Brain (organoid and tissue), 16 donors: ENCODE measurements at places on chromosomes 5 and 9. TPM values are rescaled to one million over a fixed set of nuclear protein-coding genes. Genes with fewer than 3 reads are reported as not detected.

DNA sequence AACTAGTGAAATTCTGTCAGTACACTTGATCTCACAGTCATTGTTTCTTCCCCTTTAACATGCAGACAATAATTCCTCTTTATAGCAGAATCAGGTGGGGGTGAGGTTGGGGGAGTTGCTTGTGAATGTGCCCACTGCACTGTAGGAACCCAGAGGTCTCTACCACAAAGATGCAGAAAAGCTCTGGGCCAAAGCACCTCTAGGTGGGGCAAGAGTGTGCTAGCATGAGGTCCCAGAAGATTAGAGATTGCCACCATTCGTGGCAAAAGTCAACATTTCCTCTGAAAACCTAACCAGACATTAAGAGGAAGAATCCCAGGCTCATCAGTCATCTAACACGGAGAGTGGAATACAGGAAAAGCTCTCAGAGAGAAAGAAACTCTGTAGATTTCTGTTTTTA is 74.5 kb downstream of the PTCD2 start:
- no peak for DNase-seq

GRCh38 chr9:108245901-108246300 is 609.9 kb downstream of the ACTL7B start:
- DNase-seq = no peak

DNA sequence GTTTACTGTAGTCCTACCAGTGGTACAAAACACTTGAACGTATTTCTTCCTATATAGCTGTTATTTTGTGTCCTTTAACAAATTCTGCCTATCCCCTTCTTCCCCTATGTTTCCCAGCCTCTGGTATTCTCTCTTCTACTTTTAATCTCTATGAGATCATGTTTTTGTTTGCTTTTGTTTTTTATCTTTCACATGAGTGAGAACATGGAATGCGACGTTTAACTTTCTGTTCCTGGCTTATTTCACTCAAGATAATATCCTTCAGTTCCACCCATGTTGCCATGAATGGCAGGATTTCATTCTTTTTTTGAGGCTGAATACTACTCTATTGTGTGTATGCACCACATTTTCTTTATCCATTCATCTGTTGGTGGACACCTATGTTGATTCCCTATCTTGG is 634.4 kb upstream of the WWC1 start:
- DNase-seq = no peak

GRCh38 chr5:177327539-177328522 is 16.1 kb upstream of the MXD3 start:
- DNase-seq = no peak

DNA sequence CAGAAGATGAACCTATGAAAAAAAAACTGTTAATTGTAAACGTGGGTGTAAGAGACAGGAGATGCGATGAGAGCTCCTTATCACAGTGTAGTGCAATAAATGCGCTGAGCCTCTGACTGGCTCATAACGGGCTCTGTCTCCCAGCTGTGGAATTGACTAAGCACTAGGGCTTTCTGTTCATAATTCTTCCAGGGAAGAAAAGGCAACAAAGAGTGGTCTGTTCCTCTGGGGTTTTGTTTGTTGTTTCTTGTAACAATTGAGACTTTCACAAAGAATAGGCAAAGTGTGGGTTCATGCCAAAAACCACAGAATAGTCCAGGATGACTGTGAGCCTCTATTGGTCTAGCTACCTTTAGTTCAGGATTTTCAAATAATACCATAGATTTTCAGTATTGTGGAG is 39.4 kb downstream of the UBE2QL1 start:
- peak; percentile 65 for DNase-seq

- no peak for DNase-seq
Observed at GRCh38 chr9:35847792-35848572, 19.0 kb downstream of the TMEM8B start.

DNA sequence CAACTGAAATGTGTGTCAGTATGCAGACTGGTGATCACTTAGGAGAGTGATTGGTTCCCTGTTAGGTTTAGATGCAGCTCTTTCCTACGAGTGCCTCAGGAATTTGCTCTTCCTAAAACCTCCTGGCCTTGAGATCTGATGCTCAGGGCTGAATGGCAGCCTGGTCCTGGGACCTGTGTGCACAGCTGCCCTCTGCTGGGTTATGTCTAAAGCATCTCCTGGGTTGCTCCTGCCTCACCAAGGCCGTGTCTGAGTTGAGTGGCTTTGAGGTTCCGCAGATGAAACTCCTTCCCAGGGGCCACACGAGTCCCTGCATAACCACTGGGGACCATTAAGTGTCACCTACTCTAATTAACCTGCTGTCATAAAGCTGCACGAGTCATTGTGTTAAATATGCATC is 59.5 kb downstream of the MVB12B start:
- DNase-seq = no peak

- no peak for DNase-seq
Observed at GRCh38 chr5:38576442-38576841, 20.0 kb upstream of the LIFR start.

GRCh38 chr5:34499001-34499734 is 157.0 kb upstream of the RAI14 start:
- DNase-seq = no peak

DNA sequence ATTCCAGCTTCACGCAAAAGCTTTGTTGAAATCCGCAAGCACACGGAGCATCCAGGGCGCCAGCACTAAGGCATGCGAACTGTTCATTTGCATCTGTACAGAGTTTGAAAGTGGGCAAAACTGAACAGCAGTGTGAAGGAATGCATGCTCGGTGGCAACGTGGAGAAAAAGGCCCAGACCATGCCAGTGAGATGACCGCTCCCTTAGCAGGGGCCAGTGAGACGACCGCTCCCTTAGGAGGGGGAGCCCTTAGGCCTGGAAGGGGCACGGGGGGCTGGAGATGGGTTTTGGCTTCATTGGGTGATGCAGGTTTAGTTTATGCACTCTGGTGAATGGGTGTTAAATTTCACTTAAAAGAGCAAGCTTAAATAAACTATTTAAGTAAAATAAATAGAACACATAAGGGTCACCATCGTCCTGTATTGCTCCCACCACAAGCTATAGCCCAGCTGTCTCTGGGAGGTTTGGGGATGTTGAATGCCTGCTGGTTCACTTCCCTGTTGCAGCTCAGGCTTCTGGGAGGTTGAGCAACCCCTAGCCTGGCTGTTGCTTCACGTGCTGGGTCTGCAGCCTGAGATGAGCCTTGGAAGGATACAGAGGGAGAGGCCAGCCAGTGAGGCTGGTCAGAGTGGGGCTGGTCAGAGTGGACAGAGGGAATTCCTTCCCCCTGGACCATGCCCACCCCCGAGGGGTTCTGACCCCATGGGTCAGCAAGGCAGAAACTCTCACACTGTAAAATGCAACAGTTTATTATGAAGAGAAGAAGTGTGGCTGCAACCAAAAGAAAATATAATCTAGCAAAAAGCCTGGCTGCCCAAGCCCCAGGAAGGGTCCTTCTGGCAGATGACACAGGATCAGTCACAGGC is 4.6 kb upstream of the FCN1 start:
- DNase-seq = no peak

LHX2 gene
- 283 TPM for polyA plus RNA-seq

SLC36A2 gene
- not detected for polyA plus RNA-seq
